Activated CD4-positive, alpha-beta T cell treated with anti-CD3 and anti-CD28 coated beads, Interleukin-2, amount 10 ng/mL, durations not matched to agents 7 days and 5 days (primary cell): ENCODE measurements at places on chromosomes 1 and 21. TPM values are rescaled to one million over a fixed set of nuclear protein-coding genes. Genes with fewer than 3 reads are reported as not detected.

DNA sequence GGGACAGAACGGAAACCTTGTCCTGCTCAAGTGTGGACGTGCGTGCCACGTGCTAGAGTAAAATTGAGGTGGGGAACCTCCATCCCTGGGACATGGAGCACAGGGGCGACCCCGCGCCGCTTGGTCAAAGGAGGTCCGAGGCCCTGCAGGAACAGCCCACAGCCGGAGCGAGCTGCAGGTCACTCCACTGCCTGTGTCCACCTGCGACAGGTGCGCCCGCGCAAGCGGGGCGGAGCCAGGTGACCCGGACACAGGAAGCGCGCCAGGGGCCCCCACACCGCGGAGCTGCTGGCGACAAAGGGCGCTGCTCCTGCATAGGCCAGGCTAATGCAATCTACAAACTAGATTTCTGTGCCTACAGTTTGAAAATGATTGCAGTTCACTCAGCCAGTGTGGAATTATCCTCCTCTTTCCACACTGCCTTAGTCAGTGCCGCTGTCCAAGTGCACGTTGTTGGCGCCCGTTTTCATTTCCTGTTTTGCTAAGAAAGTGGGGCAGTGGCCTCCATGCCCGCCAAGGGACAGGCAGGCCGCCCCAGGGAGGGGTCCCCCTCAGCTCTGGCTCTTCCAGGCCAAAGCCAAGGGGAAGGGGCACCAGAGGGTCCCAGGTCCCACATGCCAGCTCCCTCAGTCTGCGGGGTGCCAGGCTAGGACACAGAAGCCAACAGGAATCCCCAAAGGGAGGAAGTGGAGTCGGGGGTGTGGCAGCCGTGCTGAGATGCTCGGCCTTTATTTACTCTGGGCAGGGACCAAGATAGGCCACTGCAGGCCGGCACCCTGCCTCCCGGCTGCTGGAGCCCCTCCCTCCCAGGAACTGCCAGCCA is 4.3 kb upstream of the NADK start:
- peak; percentile 36 for DNase-seq

- no peak for DNase-seq
Observed at GRCh38 chr1:39086386-39086785, 60.2 kb downstream of the NDUFS5 start.

- no peak for DNase-seq
Observed at GRCh38 chr1:1179983-1180861, 6.5 kb downstream of the TTLL10 start.

GRCh38 chr1:202144402-202145067 is at the start of gene ARL8A:
Gene ARL8A, minus strand, starts transcription at chr1:202144737. Its CDS starts 165 bp downstream, at chr1:202144572.
- DNase-seq: peak; percentile 71

GRCh38 chr1:171484760-171485374 is 463 bp upstream of the PRRC2C start:
- DNase-seq: no peak

- DNase-seq: no peak
Observed at GRCh38 chr1:53862507-53862906, 24.4 kb upstream of the NDC1 start.

GRCh38 chr1:53498555-53499131 is 39.4 kb downstream of the DMRTB1 start:
- no peak for DNase-seq

GRCh38 chr1:42998386-42998785 is 39.7 kb upstream of the SLC2A1 start:
- DNase-seq: no peak

GRCh38 chr1:198776602-198777029 is 137.8 kb downstream of the PTPRC start:
- DNase-seq: no peak

DNA sequence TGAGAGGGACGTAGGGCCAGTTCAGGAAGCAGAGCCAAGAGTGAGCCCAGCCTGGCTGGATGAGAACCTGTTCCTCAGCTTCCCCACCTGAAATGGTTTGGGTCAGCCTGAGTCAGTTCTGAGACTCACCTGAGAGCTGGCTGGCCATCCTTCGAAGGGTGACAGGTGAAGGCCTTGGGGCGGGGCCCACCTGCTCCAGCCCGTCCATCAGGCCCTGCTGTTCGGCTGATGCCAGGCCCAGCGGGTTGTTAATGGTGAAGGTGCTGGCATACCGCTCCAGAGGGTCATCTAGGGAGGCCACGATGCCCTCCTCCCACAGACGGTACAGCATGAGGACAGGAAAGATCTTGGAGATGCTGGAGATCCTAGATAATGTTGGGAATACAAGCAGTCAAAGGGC is 14.1 kb downstream of the LACTBL1 start:
- no peak for DNase-seq

DNA sequence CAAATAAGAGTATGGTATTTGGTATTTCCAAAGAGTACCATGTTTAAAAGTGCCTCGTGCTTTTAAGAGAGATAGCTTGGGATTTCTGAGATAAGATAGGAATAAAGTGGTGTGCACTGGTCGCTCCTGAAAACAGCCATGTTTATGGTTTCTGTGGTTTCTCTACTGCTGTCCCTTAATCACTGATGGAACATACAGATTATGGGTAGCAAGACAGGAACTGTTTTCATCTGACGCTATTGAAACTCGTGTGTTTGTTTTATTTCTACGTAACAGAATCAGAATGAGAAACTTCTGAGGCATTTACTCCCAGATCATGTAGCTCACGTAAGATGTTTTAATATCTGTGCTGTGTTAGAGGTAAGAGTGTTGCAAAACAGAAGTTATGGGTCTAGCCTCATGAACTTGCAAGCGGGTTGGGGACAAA is 126.0 kb downstream of the KIAA0319L start:
- no peak for DNase-seq

GRCh38 chr21:34073749-34074282 is 438 bp downstream of the MRPS6 start:
- peak; percentile 37 for DNase-seq

- DNase-seq: no peak
Observed at GRCh38 chr1:41622859-41623732, 138.6 kb upstream of the EDN2 start.

LCE3E gene
- not detected for total RNA-seq

TMEM82 gene
- total RNA-seq: not detected

TSACC gene
- total RNA-seq: 0.89 TPM

RIMKLA gene
- 0.44 TPM for total RNA-seq

SV2A gene
- 7.7 TPM for total RNA-seq
